ENCODE measurements at places on chromosomes 4 and X. TPM values are rescaled to one million over a fixed set of nuclear protein-coding genes. Genes with fewer than 3 reads are reported as not detected.

DNA sequence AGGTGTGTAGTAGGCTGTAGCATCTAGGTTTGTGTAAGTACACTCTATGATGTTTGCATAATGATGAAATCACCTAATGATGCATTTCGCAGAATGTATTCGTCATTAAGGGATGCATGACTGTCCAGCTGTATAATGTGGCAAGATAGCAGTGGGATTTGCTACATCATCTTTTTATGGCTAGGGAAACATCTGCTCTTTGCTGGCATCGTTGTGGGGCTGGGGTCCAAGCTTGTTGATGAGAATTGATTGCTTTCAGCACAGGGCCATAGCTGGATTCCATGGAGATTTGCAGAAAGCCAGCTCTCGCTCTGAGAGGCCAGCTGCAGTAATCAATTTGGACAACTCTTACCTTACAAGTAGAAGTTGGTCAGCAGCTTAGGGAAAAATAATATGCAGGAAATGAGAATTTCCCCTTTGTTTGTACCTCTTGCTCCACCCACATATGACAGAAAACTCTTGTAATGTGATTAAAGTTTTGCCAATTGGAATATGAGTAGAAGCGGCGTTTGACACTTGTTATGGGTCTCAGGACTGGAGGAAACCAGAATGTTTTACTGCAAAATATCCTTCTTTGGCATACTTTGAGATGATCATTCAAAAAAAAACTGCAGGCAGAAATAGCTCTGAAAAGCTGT, 310.5 kb downstream of the RAPGEF2 start:
- no peaks in the 10 kb centered on the region for H3K36me3 ChIP-seq
- no peak for DNase-seq
- no peaks in the 10 kb centered on the region for H3K27me3 ChIP-seq
- no peaks in the 10 kb centered on the region for H3K4me1 ChIP-seq
- no peak overlapping the region for H3K4me3 ChIP-seq

GRCh38 chr4:30269850-30270249, 450.3 kb upstream of the PCDH7 start:
- no peaks in the 10 kb centered on the region for H3K27me3 ChIP-seq
- no peak overlapping the region for H3K4me3 ChIP-seq
- DNase-seq: no peak
- no peaks in the 10 kb centered on the region for H3K4me1 ChIP-seq

The SSX2B gene
- total RNA-seq: not detected

- H3K36me3 ChIP-seq: no peaks in the 10 kb centered on the region
- no peaks in the 10 kb centered on the region for H3K4me1 ChIP-seq
- no peak overlapping the region for H3K4me3 ChIP-seq
- no peak for DNase-seq
- no peak overlapping the region for H3K27ac ChIP-seq
These were observed 37.7 kb upstream of the C4orf17 start for GRCh38 chr4:99473131-99473530.

DNA sequence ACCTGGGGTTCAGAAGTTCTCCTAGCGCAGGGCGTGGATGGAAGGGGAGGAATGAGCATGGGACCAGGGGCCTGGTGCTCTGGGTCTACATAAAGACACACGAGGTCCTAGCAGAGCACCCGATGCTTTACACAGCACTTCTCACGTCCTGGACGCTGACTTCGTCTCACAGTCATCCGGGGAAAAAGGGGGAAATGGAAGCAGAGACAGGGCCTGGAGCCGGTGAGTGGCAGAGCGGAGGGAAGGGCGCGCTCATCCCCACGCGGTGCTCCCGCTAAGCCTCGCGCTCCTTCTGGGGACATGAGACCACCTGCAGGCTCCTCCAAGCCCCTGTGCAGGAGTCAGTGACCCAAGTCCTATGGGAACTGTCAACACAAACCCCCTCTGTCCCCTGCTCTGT, 157.7 kb downstream of the AFAP1 start:
- no peak for DNase-seq
- no peaks in the 10 kb centered on the region for H3K4me1 ChIP-seq
- H3K27me3 ChIP-seq: no peaks in the 10 kb centered on the region
- H3K27ac ChIP-seq: no peak overlapping the region
- no peaks in the 10 kb centered on the region for H3K36me3 ChIP-seq

The UNC5C gene
- 2.0 TPM for total RNA-seq

The POLN gene
- total RNA-seq: 5.9 TPM

The FATE1 gene
- not detected for total RNA-seq

DNA sequence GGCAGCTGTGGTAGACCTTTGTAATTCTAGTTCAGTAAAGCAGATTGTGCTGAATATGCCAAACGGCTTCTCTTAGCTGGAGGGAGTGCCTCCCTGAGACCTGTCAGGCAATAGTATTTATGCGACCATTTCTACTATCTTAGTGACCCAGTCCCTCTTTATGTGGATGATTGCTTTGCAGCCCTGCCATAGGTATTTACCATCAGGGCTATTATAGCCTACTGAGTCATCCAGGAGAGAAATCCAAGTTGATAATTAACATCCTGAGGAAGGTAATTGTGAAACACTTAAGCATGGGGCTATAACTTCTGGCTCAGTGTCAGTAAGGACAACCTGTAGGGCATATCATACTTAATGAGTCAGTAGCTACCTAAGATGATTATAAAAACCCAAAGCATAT, 103.9 kb upstream of the MAOA start:
- H3K27ac ChIP-seq: no peak overlapping the region
- no peak overlapping the region for H3K4me3 ChIP-seq
- DNase-seq: no peak
- H3K36me3 ChIP-seq: no peaks in the 10 kb centered on the region

The SPANXD gene
- total RNA-seq: not detected

The RASL11B gene
- total RNA-seq: 1.3 TPM

DNA sequence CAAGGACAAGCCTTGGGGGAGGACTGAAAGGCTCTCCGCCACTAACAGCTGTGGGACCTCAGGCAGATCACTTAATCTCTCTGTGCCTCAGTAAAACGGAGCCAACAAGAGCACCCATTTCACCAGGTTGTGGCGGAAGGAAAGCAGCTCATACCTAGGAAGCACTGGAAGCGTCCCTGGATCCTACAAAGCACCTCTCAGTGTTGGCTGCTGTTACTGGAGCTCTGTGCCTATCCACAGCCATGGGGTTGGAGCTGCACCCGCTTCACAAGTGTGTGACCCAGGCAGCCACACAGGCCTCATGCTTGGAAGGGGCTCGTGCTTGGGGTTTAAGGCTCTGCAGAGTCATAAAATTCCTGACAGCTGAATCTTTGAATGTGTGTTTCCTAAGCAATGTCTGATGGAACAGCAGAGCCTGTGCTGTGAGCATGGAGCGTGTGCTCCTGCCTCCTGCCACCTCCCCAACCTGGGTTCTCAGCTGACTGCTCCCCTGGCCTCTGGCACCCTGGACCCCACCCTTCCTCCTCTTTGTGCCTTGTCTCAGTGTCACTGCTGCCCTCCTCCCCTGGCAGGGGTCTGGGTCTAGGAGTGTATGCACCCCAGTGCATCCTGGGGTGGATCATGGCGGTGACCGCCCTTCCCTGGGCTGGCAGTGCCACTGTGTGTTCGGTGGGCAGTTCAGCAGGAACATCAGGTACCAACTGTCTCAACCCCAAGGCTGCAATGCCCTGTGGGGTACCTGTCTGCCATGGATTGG, 14.4 kb upstream of the MAN2B2 start:
- no peak overlapping the region for H3K27ac ChIP-seq
- H3K4me3 ChIP-seq: no peak overlapping the region
- DNase-seq: no peak
- peaks cover 10% of the 10 kb centered on the region for H3K27me3 ChIP-seq
- H3K4me1 ChIP-seq: peaks cover 14% of the 10 kb centered on the region

- H3K4me3 ChIP-seq: no peak overlapping the region
- no peak overlapping the region for H3K27ac ChIP-seq
- H3K27me3 ChIP-seq: no peaks in the 10 kb centered on the region
- no peak for DNase-seq
- H3K4me1 ChIP-seq: peaks cover 26% of the 10 kb centered on the region
These were observed 25.4 kb downstream of the TMSB4X start for GRCh38 chrX:13000301-13000811.

DNA sequence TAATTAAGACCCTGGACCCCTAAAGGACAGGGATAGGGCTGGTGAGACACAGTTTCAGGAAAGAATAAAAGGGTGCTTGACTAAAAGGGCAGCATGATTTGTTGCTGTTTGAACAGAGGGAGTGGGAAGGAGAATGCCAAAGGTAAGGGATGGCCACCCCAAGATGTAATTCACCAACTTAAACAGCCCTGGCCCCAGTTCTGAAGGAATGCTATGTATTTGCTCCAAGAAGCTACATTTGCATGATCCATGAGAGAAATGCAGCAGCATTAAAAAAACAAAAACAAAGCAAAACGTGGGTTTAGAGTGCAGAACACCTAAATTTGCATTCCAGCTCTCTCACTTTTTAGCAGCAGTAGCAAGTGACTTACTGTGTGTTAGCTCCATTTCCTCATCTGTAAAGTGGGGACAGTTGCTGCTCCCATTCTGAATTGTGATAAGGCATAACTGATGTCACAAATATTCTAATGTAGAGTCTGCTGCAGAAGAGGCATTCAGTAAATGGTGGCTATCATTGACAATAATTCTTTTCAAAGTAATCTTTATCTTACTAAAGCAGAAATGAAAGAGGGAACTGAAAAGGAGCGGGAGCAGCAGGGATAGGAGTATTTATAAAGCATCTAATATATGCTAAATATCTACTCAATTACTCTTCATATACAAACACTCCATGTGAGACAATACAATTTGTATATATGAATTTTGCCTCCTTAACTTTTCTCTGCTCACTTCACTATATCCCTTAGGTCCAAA, 115.8 kb downstream of the PPARGC1A start:
- H3K27ac ChIP-seq: no peak overlapping the region
- no peaks in the 10 kb centered on the region for H3K36me3 ChIP-seq
- no peak overlapping the region for H3K4me3 ChIP-seq
- H3K4me1 ChIP-seq: no peaks in the 10 kb centered on the region
- no peaks in the 10 kb centered on the region for H3K27me3 ChIP-seq

DNA sequence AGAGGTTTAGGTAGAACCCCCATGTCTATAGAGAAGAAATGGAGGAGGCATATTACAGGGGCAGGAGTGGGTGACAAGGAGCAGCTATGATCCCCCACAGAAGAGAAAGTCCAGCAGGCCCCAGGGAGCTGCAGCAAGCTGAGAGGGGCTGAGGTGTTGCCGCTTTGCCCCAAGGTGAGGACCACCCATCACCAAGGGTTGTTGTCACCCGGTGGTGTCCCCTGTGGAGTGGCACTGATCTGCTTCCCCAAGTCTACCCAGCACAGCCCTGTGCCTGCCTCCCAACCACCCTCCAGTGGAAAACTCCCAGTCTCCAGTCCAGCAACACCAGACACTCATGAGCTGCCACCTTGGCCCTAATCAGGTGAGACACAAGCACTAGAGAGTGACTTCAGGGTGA, 149.3 kb upstream of the NOCT start:
- no peak overlapping the region for H3K27ac ChIP-seq
- H3K4me3 ChIP-seq: no peak overlapping the region
- H3K27me3 ChIP-seq: no peaks in the 10 kb centered on the region
- peaks cover 6% of the 10 kb centered on the region for H3K4me1 ChIP-seq

GRCh38 chr4:78298618-78299017, 241.5 kb downstream of the FRAS1 start:
- no peak overlapping the region for H3K27ac ChIP-seq
- no peaks in the 10 kb centered on the region for H3K27me3 ChIP-seq
- no peak overlapping the region for H3K4me3 ChIP-seq

DNA sequence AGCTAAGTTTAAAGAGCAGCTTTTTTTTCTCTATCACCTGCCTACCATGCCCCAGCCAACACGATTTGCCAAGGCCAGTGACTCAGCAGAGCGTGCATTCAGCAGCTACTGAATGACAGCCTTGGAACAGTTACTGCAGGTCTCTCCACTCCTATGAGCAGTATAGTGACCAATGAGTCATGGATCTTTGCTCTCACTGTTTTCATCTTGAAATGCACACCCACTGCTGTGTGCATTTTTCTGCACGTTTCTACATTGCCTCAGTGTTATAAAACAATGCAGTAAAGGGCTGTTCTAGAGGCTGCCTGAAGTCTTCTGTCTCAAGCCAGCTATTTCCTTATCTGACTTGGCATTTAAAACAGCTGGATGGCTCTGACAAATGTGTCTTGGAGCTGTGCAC, 66.0 kb upstream of the C4orf54 start:
- DNase-seq: peak; percentile 87
- no peaks in the 10 kb centered on the region for H3K27me3 ChIP-seq
- peak overlapping the region; percentile 72 for H3K27ac ChIP-seq
- no peak overlapping the region for H3K4me3 ChIP-seq
- peaks cover 25% of the 10 kb centered on the region for H3K4me1 ChIP-seq
- no peaks in the 10 kb centered on the region for H3K36me3 ChIP-seq

DNA sequence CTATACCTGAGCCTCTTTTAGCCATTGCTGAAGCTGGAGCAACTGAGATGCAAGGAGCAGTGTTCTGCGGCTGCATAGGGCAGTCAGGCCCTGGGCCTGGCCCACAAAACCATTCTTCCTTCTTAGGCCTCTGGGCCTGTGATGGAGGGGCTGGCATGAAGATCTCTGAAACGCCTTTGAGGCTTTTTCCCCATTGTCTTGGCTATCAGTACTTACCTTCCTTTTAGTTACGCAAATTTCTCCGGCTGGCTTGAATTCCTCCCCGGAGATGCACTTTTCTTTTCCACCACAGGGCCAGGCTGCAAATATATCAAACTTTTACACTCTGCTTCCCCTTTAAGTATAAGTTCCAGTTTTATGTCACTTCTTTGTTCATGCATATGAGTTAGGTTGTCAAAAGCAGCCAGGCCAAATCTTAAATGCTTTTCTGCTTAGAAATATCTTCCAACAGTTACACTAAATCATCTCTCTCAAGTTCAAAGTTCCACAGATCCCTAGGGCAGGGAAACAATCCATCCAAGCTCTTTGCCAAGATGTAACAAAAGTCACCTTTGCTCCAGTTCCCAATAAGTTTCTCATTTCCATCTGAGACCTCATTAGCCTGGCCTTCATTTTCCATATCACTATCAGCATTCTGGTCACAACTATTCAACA, 194.4 kb upstream of the PCDH7 start:
- no peak for DNase-seq
- H3K36me3 ChIP-seq: no peaks in the 10 kb centered on the region
- no peaks in the 10 kb centered on the region for H3K4me1 ChIP-seq
- H3K27ac ChIP-seq: no peak overlapping the region

DNA sequence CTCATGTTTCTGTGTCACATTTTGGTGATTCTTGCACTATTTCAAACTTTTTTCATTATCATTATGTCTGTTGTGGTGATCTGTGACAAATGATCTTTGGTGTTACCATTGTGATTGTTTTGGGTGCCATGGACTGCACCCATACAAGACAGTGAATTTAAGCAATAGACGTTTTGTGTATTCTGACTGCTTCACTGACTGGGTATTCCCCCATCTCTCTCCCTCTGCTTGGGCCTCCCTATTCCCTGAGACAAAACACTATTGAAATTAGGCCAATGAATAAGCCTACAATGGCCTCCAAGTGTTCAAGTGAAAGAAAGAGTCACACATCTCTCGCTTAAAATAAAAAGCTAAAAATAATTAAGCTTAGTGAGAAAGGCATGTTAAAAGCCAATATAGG, 60.2 kb downstream of the BANK1 start:
- H3K4me1 ChIP-seq: no peaks in the 10 kb centered on the region
- H3K27me3 ChIP-seq: no peaks in the 10 kb centered on the region
- no peak overlapping the region for H3K27ac ChIP-seq

GRCh38 chrX:154348114-154348531, 26.3 kb downstream of the FLNA start:
- H3K4me3 ChIP-seq: no peak overlapping the region
- no peaks in the 10 kb centered on the region for H3K4me1 ChIP-seq
- no peaks in the 10 kb centered on the region for H3K36me3 ChIP-seq
- no peak for DNase-seq
- no peak overlapping the region for H3K27ac ChIP-seq

GRCh38 chrX:13386636-13387035, 66.8 kb upstream of the ATXN3L start:
- no peaks in the 10 kb centered on the region for H3K36me3 ChIP-seq
- no peak for DNase-seq
- H3K27me3 ChIP-seq: no peaks in the 10 kb centered on the region
- H3K27ac ChIP-seq: no peak overlapping the region
- H3K4me1 ChIP-seq: no peaks in the 10 kb centered on the region
- H3K4me3 ChIP-seq: no peak overlapping the region
